ENCODE measurements at places on chromosomes 16 and 17.
A peak's percentile ranks its signal among the peaks of the same experiment; 100 is the strongest.

DNA sequence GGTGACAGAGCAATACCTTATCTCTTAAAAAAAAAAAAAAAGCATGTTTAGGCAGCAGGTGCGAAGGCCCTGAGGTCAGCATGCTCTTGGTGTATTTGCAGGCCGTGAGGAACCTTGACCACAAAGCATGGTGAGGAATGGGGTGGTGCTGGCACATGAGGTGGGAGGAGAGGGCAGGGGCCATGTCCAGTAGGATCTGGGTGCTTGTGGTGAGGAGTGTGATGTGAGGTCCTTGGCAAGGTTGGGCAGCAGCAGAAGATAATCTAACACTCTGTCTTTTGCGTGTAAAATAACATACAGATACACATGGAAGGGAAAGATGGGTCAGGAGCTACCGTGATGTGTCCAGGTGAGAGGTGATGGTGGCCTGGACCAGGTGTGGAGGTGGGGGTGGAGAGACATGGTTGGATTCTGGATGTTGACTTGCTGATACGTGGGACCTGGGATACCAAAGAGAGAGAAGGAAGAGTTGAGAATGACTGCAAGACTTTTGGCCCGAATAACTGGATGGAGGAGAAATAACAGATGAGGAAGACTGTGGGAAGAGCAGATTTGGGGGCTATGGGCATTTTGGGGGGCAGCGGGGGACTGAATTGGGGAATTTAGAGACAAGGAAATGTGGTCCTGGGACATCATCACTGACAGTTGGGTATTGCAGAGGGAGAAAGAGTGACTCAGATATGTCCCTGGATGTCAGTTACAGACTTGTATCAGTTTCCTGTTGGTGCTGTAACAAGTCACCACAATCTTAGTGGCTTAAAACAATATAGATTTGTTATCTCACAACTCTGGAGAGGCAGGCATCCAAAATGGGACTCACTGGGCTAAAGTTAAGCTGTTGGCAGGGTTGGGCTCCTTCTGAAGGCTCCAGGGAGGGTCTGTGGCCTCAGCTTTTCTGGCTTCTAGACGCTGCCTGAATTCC, 274.9 kb downstream of the HAPSTR1 start:
- DNase-seq, result no peak

DNA sequence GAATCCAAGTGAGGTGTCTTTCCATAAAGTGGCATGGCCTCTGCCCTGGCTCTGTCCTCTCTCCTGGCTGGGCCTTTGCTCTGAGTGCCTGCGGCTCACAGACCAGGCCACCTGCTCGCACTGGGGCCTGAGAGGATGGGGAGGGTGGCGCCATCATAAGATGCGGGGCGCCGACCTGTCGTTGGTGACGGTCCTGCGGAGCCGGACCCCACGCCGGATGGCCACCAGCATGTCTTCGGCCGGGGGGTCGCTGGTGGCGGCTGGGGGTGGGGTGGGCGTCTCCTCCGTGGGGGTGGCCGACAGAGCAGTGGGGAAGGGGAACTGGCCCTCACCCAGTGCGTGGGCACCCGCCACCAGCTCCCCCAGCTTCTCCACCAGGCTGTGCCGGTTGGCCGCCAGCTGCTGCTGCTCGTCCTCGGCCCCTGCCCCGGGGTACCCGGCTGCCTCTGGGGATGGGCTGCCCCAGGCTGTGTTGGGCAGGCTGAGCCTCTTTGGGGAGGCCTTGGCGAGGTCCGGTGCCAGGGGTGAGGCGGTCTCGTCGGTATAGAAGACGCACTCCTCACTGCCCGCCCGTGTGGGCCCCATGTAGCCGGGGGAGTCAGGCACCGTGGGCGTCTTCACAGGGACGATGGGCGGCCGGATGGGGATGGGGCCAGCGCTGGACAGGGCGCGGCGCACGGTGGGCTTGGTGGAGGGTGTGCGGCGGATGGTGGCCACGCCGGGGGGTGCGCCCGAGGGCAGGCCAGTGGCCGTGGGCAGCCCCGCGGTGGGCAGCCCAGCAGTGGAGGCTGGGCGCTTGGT, 17.4 kb downstream of the IL34 start:
- no peak for DNase-seq

DNA sequence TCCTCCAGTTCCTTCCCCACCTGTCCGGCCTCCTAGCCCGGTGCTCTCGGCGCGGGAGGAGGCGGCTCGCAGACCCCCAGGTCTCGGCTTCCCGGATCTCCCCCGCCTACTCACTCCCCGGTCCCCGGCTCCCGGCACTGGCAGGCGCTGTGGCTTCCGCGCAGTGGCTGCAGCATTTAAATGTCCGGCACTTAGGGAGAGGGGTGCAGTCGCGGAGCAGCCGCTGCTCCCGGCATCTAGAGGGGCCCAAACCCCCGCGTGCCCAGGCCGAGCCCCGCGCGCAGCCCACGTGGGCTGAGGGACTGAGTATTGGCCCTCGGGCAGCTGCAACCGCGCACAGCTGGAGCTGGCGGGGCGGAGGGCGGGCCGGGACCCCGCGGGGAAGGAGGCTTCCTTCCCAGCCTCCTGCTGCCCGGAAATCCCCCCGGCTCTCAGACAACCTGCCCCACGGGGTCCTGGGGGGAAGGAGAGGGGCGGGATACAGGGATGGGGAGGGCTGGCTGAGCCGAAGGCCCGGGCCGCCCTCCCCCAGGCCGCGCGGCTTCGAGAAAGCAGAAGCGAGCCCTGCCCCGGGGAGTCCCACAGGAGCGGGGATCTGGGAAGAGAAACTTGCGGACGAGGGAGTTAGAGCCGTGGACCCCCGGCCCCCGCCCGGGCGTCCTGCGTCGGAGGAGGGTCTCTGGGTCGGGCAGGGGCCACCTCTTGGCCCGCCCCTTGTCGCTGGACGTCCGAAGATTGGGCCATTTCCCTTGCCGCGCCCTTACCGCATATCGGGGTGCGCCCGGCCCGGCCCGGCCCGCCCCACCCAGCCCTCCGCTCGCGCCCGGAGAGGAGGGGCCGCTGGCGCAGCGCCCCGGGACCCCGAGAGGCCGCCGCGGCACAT, at the start of gene MMP25:
TSS of gene MMP25 (plus strand) at position 804 of the 883 bp plus-strand sequence. CDS start 357 bp downstream, outside the sequence.
- no peak for DNase-seq

DNA sequence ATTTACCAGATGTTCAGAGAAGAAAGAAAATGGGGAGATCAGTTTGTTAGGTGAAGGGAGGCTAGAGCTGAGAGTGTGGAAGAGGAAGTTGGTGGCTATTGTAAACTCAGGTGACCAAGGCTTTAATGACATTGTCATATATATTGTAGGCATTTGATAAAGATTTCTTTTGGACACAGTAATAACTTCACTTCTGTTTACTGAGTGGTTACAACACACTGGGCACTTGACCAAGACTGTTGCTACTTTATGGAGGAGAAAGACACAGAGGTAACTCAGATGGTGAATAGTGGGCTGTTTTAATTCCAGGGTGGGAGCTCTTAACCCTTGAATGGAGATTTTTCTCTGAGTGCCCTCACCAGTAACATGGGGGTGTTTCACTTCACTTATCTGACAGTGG, 46.0 kb downstream of the TNRC6A start:
- no peak for DNase-seq

DNA sequence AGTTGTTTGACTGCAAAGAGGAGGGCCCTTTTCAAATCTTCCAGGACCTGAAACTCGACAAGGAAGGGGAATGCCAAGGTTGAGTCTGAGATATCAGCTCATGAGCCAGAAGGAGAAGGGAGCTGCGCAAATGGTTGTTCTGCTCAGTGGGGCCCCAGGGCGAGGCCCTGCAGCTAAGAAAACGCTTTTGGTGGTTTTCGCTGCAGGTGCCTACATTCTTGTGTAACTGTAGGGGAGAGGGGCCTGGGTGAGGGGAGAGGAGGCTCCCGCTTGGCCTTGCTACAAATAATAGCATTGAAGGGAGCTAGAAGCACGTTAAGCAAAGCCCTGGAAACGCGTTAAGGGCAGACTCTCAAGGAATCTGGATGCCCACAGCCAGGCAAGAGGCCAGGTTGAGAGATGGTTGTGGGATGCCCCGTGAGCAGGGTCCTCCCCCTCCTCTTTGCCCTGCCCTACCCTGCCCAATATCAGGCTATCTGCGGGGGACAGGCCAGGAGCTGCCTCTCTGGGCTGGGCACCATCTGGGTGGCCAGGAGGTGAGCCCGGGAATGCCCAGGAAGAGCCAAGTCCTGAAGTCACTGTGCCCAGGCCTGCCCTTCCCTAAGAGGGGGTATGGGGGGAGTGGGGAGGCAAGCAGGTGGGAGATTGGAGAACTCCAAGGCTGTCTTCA, 21.9 kb downstream of the GPR142 start:
- no peak for DNase-seq

DNA sequence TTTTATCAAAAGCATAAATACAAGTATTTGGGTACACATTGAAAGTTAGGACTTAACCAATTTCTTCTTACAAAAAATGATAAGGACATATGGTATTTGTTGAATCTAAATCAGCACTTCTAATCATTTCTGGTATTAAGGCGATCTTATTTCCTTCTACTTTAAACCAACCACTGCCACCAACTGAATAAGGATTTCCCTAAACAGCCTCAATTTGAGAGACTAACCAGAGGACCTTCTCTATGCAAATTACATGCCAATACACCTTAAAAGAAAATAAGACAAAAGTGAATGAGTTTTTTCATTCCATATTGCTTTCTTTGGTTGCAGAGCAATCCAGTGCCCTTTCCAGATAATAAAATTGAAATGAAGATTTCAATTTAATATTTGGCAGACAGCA, 45.5 kb downstream of the GNA13 start:
- no peak for DNase-seq

DNA sequence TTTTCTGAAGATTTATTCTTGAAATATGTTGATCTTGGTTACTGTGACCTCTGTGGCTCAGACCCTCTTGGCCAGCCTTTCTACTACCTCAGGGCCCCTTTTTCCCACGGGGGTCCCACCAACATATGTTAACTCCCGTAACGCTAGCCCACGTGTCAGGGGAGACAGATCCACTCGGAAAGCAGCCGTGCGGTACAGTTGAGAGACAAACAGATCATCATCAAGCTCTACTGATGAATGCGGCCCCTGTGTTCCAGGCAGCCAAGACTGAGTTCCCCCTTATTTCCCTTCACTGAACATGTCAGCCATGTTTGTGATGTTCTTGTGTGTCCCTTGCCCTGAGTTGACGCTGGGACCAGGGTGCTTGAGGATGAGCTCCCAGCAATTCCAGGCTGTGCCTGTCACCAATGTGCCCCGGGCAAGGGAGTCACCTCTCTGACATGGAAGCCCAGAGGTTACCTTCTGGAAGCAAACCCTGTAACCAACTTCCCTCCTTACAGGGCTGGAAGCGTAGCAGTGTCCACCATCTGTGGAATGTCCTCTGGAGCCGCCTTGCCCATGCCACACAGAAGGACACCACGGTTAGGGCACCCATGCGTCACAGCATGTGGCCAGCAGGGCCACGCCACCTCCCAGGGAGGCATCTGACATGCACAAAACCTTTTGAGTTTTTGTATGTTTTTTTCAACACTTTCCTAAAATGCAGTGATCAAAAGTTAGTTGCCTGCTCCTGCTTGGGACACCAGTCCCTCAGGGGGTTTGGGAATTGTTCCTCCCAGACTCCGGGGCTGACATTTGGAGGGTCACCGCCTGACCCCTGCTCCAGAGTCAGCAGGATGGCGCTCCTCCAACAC, 193.7 kb upstream of the CHMP6 start:
- no peak for DNase-seq

DNA sequence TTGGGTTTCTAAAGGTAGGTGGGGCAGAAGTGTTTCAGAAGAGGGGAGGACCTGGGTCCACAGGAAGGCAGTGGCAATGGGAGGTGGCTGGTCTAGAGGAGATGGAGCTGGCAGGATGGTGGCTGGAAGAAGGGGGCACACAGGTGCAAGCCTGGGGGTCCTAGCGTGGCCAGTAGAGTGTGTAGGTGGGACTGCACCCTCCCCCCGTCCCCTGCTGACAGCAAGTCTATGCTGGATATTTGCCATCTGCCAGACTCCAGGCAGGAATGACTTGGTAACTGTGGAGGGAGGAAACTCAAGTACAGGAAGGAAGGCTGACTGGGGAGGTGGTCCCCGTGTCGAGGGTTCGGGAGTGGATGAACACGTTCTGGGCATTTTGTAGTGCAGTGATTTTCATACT, 8.6 kb downstream of the MED9 start:
- DNase-seq, result no peak

DNA sequence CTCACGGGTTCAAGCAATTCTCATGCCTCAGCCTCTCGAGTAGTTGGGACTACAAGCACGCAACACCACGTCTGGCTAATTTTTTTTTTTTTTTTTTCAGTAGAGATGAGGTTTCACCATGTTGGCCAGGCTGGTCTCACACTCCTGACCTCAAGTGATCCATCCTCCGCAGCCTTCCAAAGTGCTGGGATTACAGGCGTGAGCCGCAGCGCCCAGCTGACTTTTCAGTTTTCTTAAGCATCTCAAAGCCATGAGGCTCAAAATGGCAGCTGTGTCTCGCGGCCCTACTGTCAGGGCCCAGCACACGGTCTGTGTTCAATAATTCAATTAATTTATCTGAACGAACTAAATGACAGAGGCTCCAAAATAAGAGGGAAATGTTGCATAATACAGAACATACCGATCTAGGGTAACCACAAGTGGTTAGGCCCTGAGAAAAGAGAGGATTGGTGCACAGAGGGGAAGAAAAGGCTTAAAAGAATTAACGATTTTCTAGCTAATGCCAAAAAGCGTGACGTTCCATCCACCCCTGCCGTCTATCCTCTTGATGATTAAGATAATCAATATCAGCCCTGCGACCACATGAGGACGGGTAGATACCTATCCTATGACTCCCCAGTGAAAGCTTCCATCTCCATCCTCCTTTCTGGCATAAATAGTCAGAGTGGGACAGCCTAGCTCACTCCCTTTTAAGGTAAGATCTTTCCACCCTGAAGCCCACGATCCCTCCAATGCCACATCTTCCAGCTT, 136.9 kb downstream of the SLC39A11 start:
- DNase-seq, result no peak

DNA sequence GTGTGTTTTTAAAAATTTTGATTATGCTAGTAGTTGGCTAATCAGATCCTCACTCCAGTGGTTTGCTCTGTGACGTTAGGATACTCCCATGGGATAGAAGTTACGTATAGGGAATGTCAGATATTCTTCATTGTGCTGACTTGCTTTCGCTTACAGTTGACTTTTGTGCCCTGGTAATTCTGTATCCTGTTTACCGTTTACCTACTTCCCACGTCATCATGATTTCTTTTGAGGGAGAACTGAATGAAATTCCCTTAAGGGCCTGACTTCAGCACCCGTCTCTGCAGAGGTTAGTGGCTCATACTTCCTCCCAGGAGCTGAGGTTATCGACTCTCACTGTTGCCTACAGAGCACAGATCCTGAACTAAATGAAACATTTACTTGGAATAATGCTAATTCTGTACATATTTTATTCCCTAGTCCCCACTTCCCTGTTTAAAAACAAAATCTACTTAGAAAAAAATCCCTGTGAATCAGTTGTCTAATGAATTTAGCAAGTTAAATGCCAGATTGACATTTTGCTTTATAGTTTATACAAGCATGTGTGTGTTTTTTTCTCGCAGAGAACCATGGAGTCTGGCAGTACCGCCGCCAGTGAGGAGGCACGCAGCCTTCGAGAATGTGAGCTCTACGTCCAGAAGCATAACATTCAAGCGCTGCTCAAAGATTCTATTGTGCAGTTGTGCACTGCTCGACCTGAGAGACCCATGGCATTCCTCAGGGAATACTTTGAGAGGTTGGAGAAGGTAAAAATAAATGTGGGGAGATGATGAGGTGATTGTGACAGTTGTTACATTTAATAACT, 2.8 kb downstream of the PRKAR1A start:
- peak; percentile 17 for DNase-seq

- no peak for DNase-seq
Observed at GRCh38 chr16:7746941-7747340, 414.3 kb downstream of the RBFOX1 start.

GRCh38 chr16:84367750-84368307, 509 bp upstream of the ATP2C2 start:
- DNase-seq, result no peak

Measured in EL (cell line).